ENCODE measurements at places on chromosomes 16 and 17. TPM values are rescaled to one million over a fixed set of nuclear protein-coding genes. Genes with fewer than 3 reads are reported as not detected.
A peak's percentile ranks its signal among the peaks of the same experiment; 100 is the strongest.

GRCh38 chr16:83147244-83147643 lies 520.5 kb downstream of the CDH13 start:
- DNase-seq, result no peak
- H3K4me3 ChIP-seq, result no peak overlapping the region
- H3K36me3 ChIP-seq, result no peaks in the 10 kb centered on the region
- peaks cover 8% of the 10 kb centered on the region for H3K4me1 ChIP-seq

DNA sequence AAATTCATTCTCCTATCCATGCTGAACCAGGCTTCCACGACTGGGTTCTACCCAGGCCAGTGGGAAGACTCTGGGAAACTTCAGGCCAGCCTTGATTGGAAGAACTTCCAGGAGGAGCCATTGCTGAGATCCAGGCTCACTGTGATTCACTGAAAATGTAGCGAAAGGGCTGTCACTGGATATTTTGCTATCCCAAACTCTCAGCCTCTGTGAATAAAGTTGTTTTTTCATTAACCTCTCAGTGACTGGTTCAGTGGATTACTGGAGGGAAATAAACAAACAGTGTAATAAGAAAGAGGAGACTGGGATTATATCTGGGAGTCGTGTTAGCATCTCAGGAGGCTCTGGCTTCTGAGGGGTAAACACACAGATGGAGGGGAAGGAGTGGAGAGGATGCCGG lies 3.1 kb downstream of the FOXL1 start:
- no peaks in the 10 kb centered on the region for H3K36me3 ChIP-seq
- H3K27me3 ChIP-seq, result peaks cover 95% of the 10 kb centered on the region
- no peak for DNase-seq
- H3K27ac ChIP-seq, result peak overlapping the region; percentile 88

GRCh38 chr17:40022961-40023541 lies 7.8 kb downstream of the CSF3 start:
- H3K4me1 ChIP-seq, result peaks cover 63% of the 10 kb centered on the region
- H3K36me3 ChIP-seq, result peaks cover 75% of the 10 kb centered on the region
- no peaks in the 10 kb centered on the region for H3K27me3 ChIP-seq
- no peak overlapping the region for H3K4me3 ChIP-seq
- no peak for DNase-seq
- H3K27ac ChIP-seq, result no peak overlapping the region

GRCh38 chr17:3751836-3752235 lies 28.1 kb downstream of the HASPIN start:
- H3K4me1 ChIP-seq, result peaks cover 3% of the 10 kb centered on the region
- H3K27me3 ChIP-seq, result peaks cover 76% of the 10 kb centered on the region
- no peaks in the 10 kb centered on the region for H3K36me3 ChIP-seq
- no peak for DNase-seq
- H3K27ac ChIP-seq, result no peak overlapping the region
- no peak overlapping the region for H3K4me3 ChIP-seq

- no peak overlapping the region for H3K27ac ChIP-seq
- no peak for DNase-seq
- peaks cover 99% of the 10 kb centered on the region for H3K27me3 ChIP-seq
Observed at GRCh38 chr17:74087002-74087585, 116.4 kb upstream of the RPL38 start.

- H3K4me3 ChIP-seq, result no peak overlapping the region
- DNase-seq, result no peak
- peaks cover 15% of the 10 kb centered on the region for H3K36me3 ChIP-seq
- no peaks in the 10 kb centered on the region for H3K27me3 ChIP-seq
Observed at GRCh38 chr17:51032850-51033249, 87.8 kb downstream of the SPAG9 start.

- no peak for DNase-seq
- peaks cover 100% of the 10 kb centered on the region for H3K27me3 ChIP-seq
- H3K36me3 ChIP-seq, result no peaks in the 10 kb centered on the region
- H3K4me3 ChIP-seq, result no peak overlapping the region
Observed at GRCh38 chr17:49015179-49015923, 18.2 kb downstream of the IGF2BP1 start.

- H3K4me3 ChIP-seq, result no peak overlapping the region
- H3K4me1 ChIP-seq, result peaks cover 64% of the 10 kb centered on the region
- no peaks in the 10 kb centered on the region for H3K27me3 ChIP-seq
- H3K27ac ChIP-seq, result peak overlapping the region; percentile 36
- DNase-seq, result no peak
Observed at GRCh38 chr16:14181371-14182050, 110.4 kb downstream of the MRTFB start.

GRCh38 chr17:72608436-72608835 lies 484.1 kb downstream of the SLC39A11 start:
- H3K4me1 ChIP-seq, result no peaks in the 10 kb centered on the region
- H3K27me3 ChIP-seq, result peaks cover 38% of the 10 kb centered on the region
- H3K27ac ChIP-seq, result no peak overlapping the region
- no peak for DNase-seq

GRCh38 chr17:66715076-66715675 lies 119.7 kb upstream of the CACNG5 start:
- no peaks in the 10 kb centered on the region for H3K36me3 ChIP-seq
- H3K27ac ChIP-seq, result no peak overlapping the region
- H3K4me1 ChIP-seq, result peaks cover 29% of the 10 kb centered on the region
- DNase-seq, result no peak
- H3K4me3 ChIP-seq, result no peak overlapping the region

DNA sequence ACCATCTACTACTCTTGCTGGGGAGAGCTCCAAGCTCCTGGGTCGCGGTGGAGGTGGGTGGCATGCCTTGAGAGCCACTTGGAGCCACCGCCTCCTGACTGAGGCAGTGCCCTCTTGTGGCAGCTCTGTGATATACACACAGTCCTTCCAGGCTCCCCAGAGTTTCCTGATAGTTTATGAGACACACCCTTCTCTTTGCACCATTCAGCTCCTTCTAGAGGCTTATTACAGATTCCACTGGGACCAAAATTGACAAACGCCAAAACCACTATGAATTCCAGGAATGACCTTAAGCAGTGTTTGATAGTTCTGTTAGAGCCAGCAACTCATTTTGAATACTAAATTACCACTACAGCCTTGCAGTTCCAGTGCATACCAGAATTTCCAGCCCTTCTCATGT lies 170.1 kb upstream of the CDH13 start:
- no peak overlapping the region for H3K4me3 ChIP-seq
- DNase-seq, result peak; percentile 20
- H3K27ac ChIP-seq, result no peak overlapping the region
- no peaks in the 10 kb centered on the region for H3K4me1 ChIP-seq
- H3K27me3 ChIP-seq, result peaks cover 28% of the 10 kb centered on the region
- H3K36me3 ChIP-seq, result no peaks in the 10 kb centered on the region

DNA sequence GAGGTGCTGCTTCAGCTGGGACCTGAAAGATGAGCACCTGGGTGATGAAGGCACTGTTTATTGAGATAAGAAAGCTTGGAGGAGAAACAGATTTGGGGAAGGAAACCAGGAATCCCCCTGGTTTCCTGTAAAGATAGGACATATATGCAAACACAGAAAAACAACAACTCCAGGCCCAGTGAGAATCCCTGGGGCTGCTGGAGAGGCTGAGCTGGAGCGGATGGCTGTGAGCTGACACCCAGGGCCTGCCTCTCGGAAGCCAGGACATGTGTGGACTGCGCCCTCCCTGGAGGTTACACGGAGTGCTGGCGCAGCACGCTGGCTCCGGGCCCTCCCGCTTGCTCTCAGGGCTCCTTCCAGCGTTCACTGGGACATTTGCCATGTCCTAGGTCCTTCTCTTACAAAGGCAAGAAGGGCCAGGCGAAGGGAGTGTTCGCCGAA lies 57.5 kb downstream of the CYB5B start:
- peaks cover 26% of the 10 kb centered on the region for H3K4me1 ChIP-seq
- H3K36me3 ChIP-seq, result no peaks in the 10 kb centered on the region
- DNase-seq, result peak; percentile 92
- peak overlapping the region; percentile 53 for H3K4me3 ChIP-seq
- peak overlapping the region; percentile 97 for H3K27ac ChIP-seq

DNA sequence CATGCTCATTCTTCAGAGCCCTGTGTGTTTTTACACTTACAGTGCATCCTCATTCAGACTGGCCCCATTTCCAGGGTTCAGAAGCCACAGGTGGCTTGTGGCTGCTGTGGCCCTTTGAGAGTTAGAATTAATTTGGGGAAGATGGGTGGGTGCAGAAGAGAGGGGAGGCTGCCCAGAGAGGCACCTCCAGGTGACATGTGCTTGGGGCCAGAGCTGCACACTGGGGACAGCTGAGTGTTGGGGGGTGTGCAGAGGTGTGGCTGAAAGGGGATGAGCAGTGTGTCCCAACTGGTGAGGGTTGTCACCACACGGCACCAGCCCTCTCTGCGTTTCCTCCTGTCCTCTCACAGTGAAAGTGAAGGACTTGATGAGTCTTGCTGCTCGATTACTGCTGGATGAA lies 6.9 kb upstream of the EIF1 start:
- H3K4me3 ChIP-seq, result no peak overlapping the region
- no peaks in the 10 kb centered on the region for H3K27me3 ChIP-seq
- no peaks in the 10 kb centered on the region for H3K36me3 ChIP-seq
- no peak overlapping the region for H3K27ac ChIP-seq

DNA sequence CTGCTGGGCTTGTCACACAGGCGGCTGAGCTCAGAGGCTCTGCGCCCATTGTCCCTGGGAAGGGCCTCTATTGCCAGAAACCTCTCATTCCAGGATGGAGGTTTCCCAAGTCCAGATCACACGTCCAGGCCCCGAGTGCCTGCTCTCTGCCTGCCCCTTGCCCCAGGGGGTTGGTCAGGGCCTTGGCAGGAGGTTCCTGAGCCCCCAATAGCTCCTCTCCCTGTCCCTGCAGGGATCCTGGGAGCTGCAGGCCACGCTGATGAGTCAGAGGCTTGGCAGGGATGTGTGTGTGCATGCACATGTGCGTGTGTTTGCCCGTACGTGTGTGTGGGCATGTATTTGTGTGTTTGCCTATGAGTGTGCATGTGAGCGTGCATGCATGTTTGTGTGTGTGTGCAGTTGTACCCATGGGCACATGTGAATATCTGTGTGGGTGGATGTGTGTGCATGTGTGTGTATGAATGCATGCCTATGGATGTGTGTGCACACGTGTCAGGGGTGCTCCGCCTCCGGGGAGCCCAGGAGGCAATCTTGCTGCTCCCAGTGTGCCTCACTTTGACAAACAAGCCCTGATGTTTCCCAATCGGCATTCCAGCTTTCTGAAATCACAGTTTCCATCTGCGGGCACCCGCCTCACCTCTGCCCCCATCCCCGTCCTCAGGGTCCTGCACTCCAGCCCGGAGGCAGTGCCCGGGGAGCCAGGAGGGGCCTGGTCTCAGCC lies 98.4 kb upstream of the GSE1 start:
- DNase-seq, result peak; percentile 57
- no peaks in the 10 kb centered on the region for H3K27me3 ChIP-seq
- H3K36me3 ChIP-seq, result no peaks in the 10 kb centered on the region
- peak overlapping the region; percentile 19 for H3K4me3 ChIP-seq
- peaks cover 25% of the 10 kb centered on the region for H3K4me1 ChIP-seq
- H3K27ac ChIP-seq, result peak overlapping the region; percentile 89

- no peak for DNase-seq
- H3K27me3 ChIP-seq, result peaks cover under 1% of the 10 kb centered on the region
Observed at GRCh38 chr17:9144502-9145249, 123.4 kb downstream of the NTN1 start.

GRCh38 chr17:2101448-2102257 lies 46.8 kb downstream of the HIC1 start:
- H3K36me3 ChIP-seq, result no peaks in the 10 kb centered on the region
- H3K4me1 ChIP-seq, result peaks cover 36% of the 10 kb centered on the region
- peak; percentile 31 for DNase-seq
- no peaks in the 10 kb centered on the region for H3K27me3 ChIP-seq

DNA sequence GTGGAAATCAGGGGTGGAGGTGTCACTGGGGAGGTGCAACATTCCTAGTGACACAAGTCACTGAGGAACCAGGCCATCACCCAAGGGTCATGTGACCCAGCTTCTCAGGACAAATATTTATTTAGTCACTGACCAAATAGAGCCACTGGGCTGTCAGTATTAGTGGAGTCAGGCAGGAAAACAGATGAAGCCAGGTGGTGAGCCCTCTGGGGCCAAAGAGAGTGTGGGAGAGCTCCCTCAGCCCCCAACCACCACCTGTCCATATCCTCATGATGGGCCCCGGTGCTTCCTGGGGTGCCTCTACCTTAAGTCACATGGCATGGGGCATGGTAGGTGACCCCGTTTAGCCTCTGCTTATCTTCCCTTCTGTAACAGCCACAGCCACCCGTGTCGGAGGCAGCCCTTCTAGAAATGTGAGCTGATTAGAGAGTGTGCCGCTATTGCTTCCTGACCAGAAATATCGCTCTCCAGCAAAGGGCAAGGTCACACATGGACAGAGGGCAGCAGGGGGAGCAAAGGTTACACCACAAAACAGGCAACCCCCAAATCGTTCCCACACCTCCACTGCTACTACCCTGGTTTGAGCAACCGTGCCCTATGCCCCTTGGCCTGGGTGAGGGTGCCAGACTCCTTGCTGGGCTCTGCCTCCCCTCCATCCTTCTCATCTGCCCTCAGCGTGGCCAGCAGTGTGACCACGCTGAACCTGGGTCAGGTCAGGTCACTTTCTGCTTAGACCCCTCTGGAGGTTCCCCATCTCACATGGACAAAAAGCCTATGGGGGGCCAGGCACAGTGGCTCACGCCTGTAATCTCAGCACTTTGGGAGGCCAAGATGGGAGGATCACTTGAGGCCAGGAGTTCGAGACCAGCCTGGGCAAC lies 8.6 kb upstream of the AKTIP start:
- peak overlapping the region; percentile 90 for H3K27ac ChIP-seq
- no peak overlapping the region for H3K4me3 ChIP-seq
- H3K4me1 ChIP-seq, result peaks cover 37% of the 10 kb centered on the region
- no peaks in the 10 kb centered on the region for H3K27me3 ChIP-seq

GRCh38 chr17:5437721-5438317 lies 1.1 kb downstream of the C1QBP start:
- DNase-seq, result no peak
- peaks cover 47% of the 10 kb centered on the region for H3K36me3 ChIP-seq
- H3K27me3 ChIP-seq, result no peaks in the 10 kb centered on the region
- peak overlapping the region; percentile 86 for H3K4me3 ChIP-seq

GRCh38 chr17:73718912-73719311 lies 74.7 kb upstream of the SDK2 start:
- peaks cover 24% of the 10 kb centered on the region for H3K27me3 ChIP-seq
- no peak overlapping the region for H3K4me3 ChIP-seq
- no peak for DNase-seq
- peaks cover 14% of the 10 kb centered on the region for H3K4me1 ChIP-seq
- no peaks in the 10 kb centered on the region for H3K36me3 ChIP-seq

GRCh38 chr16:78094166-78094565 lies 5.3 kb upstream of the WWOX start:
- H3K4me1 ChIP-seq, result peaks cover 3% of the 10 kb centered on the region
- no peak for DNase-seq
- no peaks in the 10 kb centered on the region for H3K36me3 ChIP-seq

Gene CD19
- total RNA-seq, result not detected

Gene KRTAP4-1
- not detected for total RNA-seq

Gene LGALS9B
- total RNA-seq, result not detected

Gene AANAT
- not detected for total RNA-seq

Gene ZNF624
- 1.2 TPM for total RNA-seq

Gene TPSD1
- total RNA-seq, result not detected

Gene KRTAP4-6
- total RNA-seq, result not detected

Gene SCARF1
- total RNA-seq, result 12.2 TPM

Gene PYDC1
- not detected for total RNA-seq
